ENCODE measurements at places on chromosomes 3 and 15.

DNA sequence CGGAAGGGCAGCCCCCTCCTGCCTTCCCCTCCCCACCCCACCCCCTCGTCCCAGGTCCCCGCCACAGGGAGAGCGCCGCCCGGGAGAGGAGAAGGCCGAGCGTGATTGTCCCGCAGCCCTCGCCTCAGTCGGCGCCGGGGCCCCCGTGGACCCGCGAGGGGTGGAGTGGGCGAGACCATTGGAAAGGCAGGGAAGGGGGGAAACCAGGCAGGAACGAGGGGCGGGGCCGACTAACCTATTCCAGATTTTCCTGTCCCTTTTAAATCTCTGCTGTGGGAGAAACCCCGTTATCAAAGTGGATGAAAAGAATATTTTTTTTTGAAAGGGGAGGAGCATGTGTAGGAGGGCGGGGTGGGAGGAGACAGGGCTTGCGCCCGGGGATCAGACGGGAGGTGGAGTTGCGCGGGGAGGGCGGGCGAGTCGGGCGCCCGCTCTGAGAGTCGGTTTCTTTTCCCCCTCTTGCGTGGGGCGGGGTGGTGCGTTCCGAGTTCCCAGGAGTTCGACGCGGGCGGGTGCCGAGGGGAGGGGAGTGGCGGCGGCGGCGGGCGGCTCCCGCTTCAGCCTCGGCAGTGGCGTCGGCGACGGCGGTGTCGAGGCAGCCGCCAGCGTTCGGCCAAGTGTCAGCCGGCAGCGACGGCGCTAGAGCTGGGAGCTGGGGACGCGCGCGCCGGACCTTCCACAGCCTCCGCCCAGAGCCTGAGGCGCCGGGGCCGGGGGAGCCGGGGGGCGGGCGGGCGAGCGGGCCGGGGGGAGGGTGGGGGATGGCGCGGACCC is at the start of gene NECTIN3:
Gene NECTIN3 (plus strand): TSS at position 560 of the 774 bp plus-strand sequence. CDS start 202 bp downstream, at position 762.
- DNase-seq: peak; percentile 98

GRCh38 chr3:161422171-161422700 is 50.9 kb upstream of the SPTSSB start:
- no peak for DNase-seq

GRCh38 chr3:161349529-161350312 is 21.6 kb downstream of the SPTSSB start:
- peak; percentile 46 for DNase-seq

DNA sequence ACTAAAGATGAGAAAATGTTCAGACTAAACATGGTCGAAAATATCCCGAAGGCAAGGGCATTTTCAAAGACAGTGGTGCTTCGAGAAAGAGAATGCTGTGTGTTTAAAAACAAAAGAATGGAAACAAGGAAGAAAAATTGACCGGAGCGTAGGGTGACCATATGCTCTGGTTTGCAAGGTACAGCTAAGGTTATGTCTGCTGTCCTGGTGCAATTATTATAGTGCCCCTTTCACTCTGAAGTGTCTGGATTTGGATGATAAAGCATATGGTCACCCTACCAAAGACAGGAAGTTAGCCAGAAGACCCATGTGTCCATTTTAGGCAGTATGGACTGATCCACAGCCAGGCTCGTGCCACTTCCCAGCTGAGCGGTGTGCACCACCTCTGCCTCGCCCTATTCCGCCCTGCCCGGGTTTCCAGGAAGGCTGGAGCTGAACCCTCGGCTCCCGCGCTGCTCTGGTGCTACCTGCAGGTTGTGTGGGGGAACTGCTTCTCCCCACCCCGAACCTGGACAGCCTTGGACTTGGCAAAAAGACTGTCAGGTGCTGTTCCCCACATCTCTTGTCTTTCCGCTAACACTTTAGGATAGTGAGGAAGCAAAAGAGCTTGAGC is 25.2 kb downstream of the GOLGA6D start:
- DNase-seq: no peak

GRCh38 chr15:41862515-41863116 is 24.0 kb downstream of the PLA2G4B start:
- no peak for DNase-seq

- DNase-seq: no peak
These were observed 121.9 kb downstream of the CACNA1D start for GRCh38 chr3:53616321-53616720.

DNA sequence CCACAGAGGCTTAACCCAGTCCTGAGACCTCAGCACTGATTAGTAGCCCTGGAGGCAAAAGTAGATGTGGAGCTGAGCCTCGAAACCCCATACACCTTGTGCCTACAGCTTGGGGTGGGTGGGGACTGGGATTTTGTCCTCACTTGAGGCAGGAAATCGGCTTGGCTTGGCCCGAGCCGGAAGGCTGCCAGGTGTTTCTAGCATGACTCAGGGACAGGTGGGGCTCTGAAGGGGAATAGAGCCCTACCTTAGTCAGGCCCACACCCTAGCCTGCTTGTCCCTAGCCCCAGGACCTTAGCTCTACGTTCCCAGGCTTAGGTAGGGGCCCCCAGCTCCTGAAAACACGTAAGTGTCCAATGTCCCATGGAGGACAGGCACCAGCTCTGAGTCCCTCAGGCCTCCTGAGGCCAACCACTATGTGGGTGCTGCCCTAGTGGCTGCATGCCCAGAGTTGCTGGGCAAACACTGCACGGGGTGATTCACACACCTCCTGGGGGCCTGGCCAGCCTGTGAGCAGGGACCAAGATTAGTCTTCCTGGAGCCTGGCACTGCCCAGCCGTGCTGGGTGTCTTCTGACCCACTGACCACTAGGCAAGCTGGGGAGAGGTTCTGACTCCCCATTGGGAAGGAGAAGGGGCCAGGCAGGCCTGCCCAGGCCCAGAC is 3.1 kb downstream of the MST1R start:
- peak; percentile 35 for DNase-seq

DNA sequence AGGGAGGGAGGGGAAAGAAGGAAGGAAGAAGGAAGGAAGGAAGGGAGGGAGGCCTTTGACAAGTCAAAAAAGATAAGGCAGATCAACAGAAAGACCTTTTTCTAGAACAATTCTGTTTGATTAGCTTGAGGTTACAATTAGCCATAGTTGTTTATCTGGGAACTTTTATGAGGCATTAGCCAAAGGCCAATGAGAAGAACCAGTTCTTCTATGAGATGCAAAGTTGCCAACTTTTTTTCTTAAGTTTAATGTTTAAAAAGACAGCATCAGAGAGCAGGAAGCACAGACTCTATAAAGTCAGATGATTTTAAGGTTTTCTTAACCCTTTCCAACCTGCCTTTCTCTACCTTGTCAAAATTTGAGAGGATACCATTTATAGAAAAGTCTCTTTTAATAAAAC is 301.3 kb upstream of the NR2F2 start:
- no peak for DNase-seq

GRCh38 chr15:72199721-72200212 is 2.2 kb upstream of the GRAMD2A start:
- peak; percentile 30 for DNase-seq

- DNase-seq: no peak
These were observed 408.2 kb upstream of the THBS1 start for GRCh38 chr15:39172380-39173281.

- no peak for DNase-seq
These were observed 74.1 kb upstream of the MITF start for GRCh38 chr3:69665026-69665737.

DNA sequence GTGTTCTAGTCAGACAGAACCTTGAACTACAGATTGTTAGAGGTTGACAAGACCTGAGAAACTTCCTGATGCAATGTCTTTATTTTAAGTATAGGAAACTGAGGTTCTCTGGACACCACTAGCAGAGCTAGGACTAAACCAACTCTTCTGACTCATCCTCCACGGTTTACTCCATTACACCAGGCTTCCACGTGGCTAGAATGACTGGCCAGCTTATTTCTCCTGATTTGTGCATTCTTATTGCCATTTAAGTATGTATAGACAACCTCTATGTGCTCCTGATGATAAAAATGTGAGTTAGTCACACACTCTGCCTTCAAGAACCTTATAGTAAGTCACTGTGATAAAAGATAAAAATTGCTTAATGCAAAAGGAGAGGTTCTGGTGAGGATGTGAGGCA is 182.7 kb downstream of the MEX3B start:
- peak; percentile 39 for DNase-seq

- no peak for DNase-seq
These were observed 18.2 kb upstream of the PLCL2 start for GRCh38 chr3:16866571-16866970.

GRCh38 chr15:78177447-78177873 is 28.3 kb downstream of the IDH3A start:
- DNase-seq: peak; percentile 23

GRCh38 chr3:49410846-49411534 is 786 bp downstream of the RHOA start:
- no peak for DNase-seq

GRCh38 chr3:147090461-147090860 is 315.9 kb downstream of the ZIC4 start:
- no peak for DNase-seq

All from amniotic stem cell (primary cell).